ENCODE measurements at places on chromosomes 5 and 9.

DNA sequence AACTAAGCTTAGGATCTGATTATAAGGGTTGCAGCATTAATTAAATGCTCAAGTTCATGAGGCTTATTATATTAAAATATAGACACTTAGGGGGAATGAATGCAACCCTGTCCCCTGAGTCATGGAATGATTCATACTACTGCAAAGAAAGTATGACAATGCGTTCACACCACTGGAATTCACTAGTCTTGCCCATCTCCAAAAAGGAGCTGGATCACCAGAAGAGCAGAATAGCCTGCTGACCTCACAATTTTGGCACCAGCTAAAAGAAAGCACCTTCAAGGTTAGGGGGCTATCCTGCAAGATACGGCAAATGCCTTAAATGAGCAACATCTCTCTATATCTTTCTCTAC lies 32.0 kb upstream of the TMED7 start:
- DNase-seq, result no peak

- DNase-seq, result no peak
Observed at GRCh38 chr5:172685091-172685490, 44.0 kb downstream of the NEURL1B start.

DNA sequence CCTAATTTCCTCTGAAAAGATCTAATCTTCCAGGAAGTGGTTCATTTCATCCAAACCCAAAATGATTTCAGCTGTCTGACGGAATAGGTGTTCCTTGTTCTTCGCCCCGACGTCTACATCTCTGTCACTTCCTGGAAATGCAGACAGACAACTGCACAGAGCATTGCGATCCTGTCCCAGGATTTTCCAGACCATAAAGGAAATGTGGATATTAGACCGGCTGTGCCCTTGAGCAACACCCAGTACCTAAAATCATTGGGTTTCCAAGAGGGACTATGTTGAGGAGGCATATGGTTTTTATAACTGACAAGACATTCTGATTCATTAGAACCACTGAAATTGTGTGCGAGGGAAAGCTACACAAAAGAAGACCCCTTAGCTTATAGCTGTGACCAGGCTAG lies 74.2 kb downstream of the MSX2 start:
- no peak for DNase-seq

DNA sequence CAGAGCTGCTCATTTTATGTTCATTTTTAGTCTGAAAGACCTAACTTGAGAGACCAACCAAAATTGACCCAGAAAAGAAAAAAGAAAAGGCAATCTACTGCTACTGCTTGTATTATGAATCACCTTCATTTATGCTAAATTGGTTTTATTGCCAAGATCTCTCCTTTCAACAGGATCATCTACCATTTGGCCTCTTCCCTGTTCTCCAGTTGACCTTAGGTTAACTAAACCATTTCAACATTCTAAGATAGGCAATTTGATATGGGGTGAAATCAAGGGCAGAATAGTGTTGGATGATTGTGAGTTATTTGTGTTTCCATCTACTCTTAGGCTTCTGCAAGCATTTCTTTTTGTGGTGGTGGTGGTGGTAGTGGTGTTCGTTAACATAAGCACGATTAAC lies 48.3 kb upstream of the POU4F3 start:
- DNase-seq, result no peak

DNA sequence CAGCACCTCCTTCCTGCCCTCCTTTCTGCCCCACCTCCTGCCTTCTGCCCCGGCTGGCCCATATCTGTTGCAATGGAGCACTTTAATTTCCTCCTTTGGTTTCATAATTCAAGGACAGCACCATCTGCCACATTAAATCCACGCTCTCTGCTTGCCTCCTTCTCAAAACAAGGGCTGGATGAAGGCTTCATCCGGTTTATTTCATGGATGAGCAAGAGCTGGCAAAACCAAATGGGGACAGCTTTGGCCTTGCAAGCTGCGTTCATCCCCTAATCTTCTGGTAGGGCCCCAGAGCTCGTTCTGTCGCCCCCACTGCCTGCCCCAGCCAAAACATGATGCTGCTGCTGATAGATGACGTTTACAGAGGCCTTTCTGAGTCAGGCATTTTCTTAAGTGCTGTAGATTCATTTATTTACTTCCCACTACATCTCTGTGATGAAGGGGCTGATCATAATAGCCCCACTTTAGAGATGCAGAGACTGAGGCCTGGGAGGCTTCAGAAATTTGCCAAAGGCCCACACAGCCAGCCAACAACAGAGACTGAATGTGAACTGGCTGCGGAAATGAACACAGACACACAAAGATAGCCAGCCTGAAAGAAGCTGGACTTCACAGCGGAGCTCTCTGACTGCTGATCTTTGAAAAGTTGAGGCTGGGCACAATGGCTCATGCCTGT lies 115.6 kb upstream of the CPEB4 start:
- no peak for DNase-seq

- DNase-seq, result no peak
Observed at GRCh38 chr5:14489643-14490042, 91.9 kb upstream of the OTULINL start.

- peak; percentile 4 for DNase-seq
Observed at GRCh38 chr5:66540078-66540477, 56.1 kb upstream of the MAST4 start.

GRCh38 chr9:14813336-14814248 lies 91.1 kb upstream of the CER1 start:
- DNase-seq, result no peak

DNA sequence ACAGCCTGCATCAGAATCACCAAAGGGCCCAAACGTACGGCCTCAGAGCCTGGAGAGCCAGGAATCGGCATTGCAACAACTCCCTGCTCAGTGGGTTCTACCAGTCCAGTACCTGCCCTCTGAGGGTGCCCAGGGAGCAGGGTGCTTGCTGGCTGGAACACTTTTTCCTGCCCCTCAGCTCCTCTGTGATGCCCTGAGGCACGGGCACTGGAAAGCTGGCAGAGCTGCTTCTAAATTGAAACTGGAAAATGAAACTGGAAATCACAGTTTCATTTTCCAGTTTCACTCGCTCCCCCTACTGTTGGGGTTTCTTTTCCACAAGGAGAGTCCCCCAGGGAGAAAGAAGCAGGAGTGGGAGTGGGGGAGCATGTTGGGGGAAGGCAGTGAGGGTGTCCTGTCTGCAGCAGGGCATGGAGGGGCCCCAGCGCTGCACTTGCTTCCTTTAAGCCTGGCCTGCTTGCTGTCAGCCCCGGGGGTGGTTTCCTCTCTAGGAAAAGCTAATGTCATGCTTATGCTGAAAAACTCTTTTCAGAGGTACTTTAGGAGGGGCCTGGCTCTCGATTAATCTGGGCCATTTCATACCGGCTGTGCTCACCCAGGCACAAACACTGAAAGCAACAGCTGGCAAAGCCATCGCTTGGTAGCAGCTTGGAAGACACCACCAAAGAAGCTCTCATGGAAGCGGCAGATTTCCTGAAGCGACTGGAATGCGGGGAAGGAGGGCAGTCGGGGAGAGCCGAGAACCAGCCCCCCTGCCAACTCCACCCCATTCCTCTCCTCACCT lies 26.2 kb downstream of the IRF1 start:
- DNase-seq, result peak; percentile 76

GRCh38 chr9:70602321-70603019 lies 188.0 kb upstream of the KLF9 start:
- peak; percentile 61 for DNase-seq

- DNase-seq, result no peak
Observed at GRCh38 chr5:134005417-134006061, 764 bp upstream of the VDAC1 start.

GRCh38 chr5:174624733-174625522 lies 99.5 kb upstream of the MSX2 start:
- no peak for DNase-seq

DNA sequence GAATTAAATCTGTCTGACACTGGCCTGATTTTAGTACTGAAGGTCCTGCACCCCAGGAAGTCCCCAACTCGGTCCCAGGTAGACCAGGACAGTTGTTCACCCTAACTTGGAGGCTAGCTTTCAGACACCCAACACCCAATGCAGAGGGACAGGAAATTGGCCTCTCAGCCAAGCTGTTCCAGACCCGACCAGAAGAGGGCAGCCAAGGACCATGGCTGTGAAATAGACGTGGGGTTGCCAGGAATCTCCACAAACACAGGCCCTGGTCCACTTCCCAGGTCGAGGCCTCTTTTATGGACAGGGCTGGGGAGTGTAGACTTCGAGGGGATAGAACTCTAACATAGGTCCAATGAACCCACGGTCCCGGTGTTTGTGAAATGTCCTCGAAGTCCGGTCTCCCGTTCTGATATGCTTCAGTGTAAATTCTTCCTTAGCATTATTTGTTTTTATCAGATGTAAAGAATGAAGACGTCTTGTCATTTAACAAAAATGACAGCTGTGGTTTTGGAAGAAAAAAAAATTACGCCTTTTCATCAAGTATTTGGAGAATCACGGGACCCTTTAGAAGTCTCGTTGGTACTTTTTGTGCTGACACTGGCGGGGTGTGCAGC lies 260.3 kb upstream of the ADAMTS16 start:
- DNase-seq, result peak; percentile 66

DNA sequence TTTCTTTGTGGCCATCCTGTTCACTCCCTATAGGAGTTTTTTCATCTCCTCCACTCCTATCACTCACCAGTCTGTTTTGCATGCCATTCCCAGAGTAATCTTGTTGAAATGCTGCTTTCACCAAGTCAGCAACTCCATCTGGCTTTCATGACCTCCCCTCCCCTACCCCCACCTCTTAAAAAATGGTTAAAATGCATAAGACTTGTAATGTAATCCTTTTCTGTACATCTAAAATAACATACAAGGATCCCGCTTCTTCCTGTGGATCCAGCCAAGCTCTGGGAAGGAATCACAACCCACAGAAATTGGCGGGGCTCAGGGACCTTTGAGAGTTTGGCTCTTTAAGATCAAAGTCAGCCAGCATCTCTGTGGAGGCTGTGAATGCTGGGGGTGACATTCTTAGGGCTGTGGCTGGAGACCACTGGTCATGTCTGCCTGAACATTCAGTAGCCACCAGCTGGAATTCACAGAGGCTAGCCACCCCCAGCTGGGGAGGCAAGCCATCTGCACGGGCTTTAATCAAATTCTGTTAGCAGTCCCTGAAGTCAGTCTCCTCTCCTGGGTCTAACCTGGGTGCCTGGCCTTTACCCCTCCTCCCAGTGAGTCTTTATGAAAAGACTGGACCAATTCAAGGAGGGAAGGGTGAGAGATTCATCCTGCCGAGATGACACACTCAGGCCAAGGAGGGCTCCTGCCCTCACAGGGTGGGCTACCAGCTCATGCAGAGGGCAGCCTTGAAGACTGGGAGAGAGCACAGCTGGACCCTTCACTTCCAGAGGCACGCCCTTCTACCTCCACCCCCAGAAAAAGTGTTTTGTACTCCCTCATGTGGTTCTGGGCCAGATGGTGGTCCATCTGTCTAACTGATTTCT lies 132.9 kb downstream of the LIFR start:
- no peak for DNase-seq

GRCh38 chr5:55634209-55634805 lies 77.8 kb downstream of the SLC38A9 start:
- DNase-seq, result no peak

DNA sequence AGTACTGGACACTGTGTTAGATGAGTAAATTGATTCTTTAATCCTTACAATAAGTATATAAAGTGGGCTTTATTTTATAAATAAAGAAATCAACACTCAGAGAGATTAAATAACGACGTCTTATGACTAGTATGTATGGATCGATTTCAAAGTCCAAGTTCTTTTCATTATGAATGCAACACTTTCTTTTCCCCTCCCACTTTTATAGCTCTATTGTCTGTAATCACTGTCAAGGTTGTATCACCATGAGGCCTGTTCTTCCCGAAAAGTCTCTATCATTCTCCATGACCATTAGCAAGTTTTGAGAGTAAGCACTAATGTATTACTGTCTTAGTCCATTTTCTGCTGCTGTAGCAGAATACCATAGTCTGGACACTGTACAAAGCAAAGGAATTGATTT lies 228.4 kb downstream of the TLR4 start:
- no peak for DNase-seq

GRCh38 chr9:134838651-134839454 lies 41.8 kb upstream of the FCN2 start:
- no peak for DNase-seq

- DNase-seq, result no peak
Observed at GRCh38 chr5:121174351-121174750, 677.3 kb upstream of the FTMT start.

GRCh38 chr5:94618493-94619328 lies at the start of the genes KIAA0825 and SLF1:
Gene KIAA0825, minus strand, starts transcription at chr5:94618604. Its CDS starts 81,478 bp downstream, at chr5:94537126.
Gene SLF1, plus strand, starts transcription at chr5:94618669. Its CDS starts 10,142 bp downstream, at chr5:94628811.
- peak; percentile 93 for DNase-seq

DNA sequence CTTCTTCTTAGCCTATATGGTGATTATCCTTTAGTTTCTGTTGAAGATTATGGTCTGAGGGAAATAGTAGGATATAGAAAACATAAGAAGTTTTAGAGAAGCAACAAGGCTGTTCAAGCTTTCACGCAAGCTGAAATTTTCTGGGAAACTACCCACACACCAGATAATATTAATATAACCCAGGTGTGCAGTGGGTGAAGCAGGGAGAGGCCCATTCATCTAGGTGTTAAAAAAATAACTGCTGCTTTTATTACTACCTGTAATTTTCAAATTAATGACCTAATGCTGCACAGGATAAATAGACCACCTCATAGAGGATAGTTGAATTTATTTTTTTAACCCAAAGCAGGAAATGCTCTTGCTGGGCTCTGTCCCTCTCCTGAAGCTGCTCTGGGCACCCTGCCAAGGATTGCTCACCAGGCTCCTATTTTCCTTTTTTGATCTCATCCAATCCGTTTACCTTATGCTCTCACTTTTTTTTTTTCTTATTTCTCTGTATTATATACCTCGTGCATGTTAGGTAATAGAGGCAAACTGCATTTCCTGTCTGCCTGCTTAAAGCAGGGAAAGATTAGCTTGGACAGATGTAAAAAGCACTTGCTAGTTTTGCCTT lies 124.3 kb upstream of the SLC12A2 start:
- DNase-seq, result peak; percentile 35

DNA sequence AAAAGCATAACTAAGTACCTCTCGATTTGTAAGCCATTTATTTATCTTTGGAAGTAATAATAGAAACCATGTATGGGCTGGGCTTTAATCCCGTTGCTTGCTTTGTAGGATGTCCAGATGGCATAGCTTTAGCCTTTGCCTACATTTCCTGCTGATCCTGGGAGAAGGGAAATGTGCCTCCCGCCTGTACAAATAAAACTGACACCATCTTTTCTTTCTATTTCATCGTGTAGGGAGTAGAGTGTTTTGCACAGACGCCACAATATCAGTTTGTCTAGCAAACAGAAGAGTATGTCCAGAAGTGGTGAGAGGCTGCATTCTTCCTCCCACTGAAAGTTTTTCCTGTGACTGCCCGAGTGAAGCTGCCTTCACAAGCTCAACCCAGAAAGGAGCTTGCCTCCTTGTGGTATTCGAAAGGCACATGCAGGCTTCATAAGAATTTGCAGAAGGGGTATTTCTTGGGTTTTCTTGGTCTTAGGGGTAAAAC lies 24.7 kb upstream of the TJP2 start:
- no peak for DNase-seq

DNA sequence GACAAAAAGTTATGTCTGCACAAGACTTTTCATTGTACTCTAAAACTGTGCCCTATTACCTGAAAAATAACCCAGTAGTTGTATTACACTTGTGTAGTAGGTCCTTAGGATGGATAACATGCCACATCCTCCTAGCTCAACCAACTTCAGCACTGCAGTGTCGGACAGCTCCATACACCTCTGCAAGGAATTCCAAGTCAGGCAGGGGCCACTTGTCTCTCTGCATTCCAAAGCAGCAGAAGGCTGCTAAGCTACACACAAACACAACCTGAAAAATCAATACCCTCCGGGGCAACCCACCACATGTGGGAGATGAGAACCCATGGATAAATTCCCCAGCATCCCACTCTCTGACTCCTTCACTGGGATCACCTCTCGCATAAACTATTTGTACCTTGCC lies 50.2 kb downstream of the MED10 start:
- peak; percentile 36 for DNase-seq
